T-helper 22 cell (primary cell): ENCODE measurements at places on chromosomes 1 and 21.

GRCh38 chr1:28329395-28330153 lies 734 bp downstream of the MED18 start:
- no peak for DNase-seq

DNA sequence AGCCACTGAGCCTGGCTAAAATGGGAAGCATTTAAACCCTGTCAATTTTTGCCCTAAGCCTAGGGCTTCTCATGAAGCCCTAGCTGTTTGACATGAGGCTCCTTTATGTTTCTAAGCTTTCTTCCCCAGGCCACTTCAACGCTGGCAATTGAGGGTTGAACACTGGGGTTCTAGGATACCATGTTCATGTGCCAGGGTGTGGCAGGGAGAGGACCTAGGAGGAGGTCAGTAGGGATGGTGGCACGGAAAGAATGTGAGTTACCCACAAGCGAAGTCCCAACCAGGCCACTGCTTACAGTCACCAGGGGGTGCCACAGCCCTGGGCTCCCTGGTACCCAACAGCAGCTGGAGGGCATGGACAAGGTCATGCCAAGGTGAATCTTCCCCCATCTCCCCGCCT lies 90.8 kb upstream of the AJAP1 start:
- no peak for DNase-seq

- DNase-seq: no peak
Measured at GRCh38 chr1:41827991-41828570, 90.6 kb downstream of the HIVEP3 start.

DNA sequence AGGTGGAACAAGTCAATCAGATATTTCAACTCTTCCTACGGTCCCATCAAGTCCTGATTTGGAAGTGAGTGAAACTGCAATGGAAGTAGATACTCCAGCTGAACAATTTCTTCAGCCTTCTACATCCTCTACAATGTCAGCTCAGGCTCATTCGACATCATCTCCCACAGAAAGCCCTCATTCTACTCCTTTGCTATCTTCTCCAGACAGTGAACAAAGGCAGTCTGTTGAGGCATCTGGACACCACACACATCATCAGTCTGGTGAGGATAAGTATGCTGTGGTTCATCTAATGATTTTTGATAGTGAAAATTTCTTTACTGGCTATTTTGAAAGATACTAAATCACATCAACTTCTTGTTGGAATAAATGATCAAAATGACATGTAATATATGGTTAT lies 67.7 kb upstream of the MPC2 start:
- DNase-seq: no peak

GRCh38 chr1:43651902-43652301 lies 2.0 kb downstream of the KDM4A start:
- DNase-seq: no peak

DNA sequence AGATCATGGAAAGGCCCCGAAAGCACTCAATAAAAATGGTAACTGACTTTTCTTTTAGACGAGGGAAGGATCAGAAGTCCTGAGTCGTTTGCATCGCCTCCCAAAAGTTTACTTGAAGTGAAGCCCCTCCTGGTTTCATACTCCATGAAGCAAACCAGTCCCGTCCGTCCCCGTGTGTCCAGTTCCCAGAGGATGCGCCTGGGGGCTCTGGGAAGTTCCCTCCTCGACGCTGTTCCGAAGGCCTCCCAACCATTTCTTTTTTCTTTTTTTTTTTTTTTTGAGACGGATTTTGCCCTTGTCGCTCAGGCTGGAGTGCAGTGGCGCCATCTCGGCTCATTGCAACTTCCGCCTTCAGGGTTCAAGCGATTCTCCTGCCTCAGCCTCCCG lies 661 bp upstream of the OSCP1 start:
- DNase-seq: no peak

- DNase-seq: no peak
Measured at GRCh38 chr1:55305735-55306134, 90.6 kb upstream of the USP24 start.

GRCh38 chr1:38173848-38174247 lies 127.3 kb upstream of the POU3F1 start:
- DNase-seq: no peak

GRCh38 chr1:92536980-92537884 lies 50.5 kb upstream of the GFI1 start:
- no peak for DNase-seq
